Neural crest cell (in vitro differentiated cells): ENCODE measurements at places on chromosomes 7 and 10. TPM values are rescaled to one million over a fixed set of nuclear protein-coding genes. Genes with fewer than 3 reads are reported as not detected.

GRCh38 chr7:90994601-90995000 lies 269.6 kb upstream of the FZD1 start:
- no peak overlapping the region for H3K4me3 ChIP-seq
- H3K27me3 ChIP-seq = no peaks in the 10 kb centered on the region
- no peaks in the 10 kb centered on the region for H3K4me1 ChIP-seq
- no peak overlapping the region for H3K27ac ChIP-seq

Gene IFIT3
- 1.3 and 1.8 TPM in 2 replicates for total RNA-seq

GRCh38 chr10:47402641-47403301 lies 18.7 kb upstream of the ZNF488 start:
- H3K36me3 ChIP-seq = no peaks in the 10 kb centered on the region
- peak overlapping the region; percentile 48 for H3K4me3 ChIP-seq
- DNase-seq = no peak
- H3K27me3 ChIP-seq = no peaks in the 10 kb centered on the region
- H3K27ac ChIP-seq = peak overlapping the region; percentile 86
- H3K4me1 ChIP-seq = peaks cover 22% of the 10 kb centered on the region

DNA sequence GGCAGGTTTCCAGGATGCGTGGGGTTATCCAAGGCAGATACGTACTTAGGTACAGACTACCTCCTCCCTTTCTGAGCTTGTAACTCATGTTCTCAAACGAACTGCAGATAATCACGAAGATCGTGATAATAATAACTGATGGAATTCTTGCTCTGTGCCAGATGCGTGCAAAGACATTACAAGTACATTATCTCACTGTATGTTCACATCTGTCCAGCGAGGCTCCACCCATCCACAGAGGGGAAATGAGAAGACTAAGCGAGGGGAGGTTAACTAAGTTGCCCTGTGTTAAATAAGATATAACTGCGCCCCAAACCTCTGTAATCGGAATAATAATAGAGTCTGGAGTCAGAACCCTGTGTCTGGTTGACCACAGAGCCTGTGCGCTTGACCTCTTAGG lies 1.9 kb downstream of the GALNT17 start:
- no peaks in the 10 kb centered on the region for H3K36me3 ChIP-seq
- peak overlapping the region; percentile 90 for H3K4me3 ChIP-seq
- H3K27me3 ChIP-seq = peaks cover 52% of the 10 kb centered on the region
- H3K27ac ChIP-seq = no peak overlapping the region

- peaks cover 3% of the 10 kb centered on the region for H3K27me3 ChIP-seq
- H3K27ac ChIP-seq = no peak overlapping the region
- DNase-seq = no peak
- H3K36me3 ChIP-seq = no peaks in the 10 kb centered on the region
Observed at GRCh38 chr10:86087716-86088115, 278.9 kb downstream of the GRID1 start.
